Erythroblast (primary cell): ENCODE measurements at places on chromosomes 7 and 10.

DNA sequence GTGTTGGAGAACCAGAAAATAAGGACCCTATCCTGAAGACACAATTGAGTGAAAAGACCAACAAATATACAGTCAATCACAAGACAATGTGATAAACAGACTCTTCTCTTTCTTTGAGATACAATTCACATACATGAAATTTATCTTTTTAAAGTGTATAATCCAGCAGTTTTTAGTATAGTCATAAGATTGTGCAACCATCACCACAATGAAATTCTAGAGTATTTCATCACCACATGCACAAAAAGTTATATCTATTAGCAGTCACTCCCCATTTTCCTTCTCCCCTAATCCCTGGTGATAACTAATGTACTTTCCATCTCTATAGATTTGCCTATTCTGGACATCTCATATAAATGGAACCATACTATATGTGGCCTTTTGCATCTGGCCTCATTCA, 8.2 kb upstream of the SORBS1 start:
- DNase-seq: no peak

- no peak for DNase-seq
These were observed 19.8 kb upstream of the CLDN4 start for GRCh38 chr7:73810998-73811360.

DNA sequence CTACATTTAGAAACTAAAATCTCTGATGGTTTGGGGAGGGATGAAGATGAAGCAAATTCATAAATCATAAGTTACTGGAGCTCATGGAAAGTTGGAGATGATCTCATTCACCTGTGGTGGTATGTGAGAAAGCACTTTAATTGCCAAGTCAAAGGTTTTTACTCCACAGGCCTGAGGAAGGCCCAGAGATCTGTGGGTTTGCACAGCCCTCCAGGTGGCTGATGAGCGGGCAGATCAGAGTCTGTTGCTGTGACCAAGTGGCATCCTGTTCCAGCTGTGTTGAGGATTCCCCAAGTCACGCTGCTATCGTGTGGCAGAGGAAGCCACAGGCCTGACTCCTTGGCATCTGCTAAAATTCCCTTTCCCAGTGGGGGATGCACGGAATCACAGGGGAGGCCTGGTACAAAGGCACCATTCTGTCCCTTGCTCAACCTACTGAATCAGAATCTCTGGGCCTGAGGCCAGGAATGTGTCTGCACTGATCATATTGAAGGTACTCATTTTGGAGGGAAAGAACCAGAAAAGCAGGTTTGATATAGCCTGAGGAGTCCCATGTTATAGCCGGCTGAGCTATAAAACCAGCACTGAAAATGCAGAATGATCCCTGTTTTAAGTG, 19.7 kb upstream of the DDC start:
- no peak for DNase-seq

- DNase-seq: no peak
These were observed 178.0 kb downstream of the MDFIC start for GRCh38 chr7:115099906-115100305.

DNA sequence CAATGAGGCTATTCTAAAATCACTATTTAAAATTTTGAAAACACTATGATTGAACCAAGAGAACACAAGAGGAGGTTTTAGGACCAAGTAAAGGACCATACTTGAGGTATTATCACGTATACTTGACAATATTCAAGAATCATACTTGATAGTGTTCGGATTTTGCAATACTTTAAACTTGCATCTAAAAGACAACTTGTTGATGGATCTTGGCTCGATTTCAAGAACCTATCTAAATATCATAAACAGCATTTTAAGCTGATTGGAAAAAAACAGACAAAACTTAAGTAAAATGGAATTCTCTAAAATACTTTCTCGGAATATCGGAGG, 1.3 kb downstream of the NAMPT start:
- DNase-seq: peak; percentile 45

GRCh38 chr7:822692-823276, 9.5 kb upstream of the SUN1 start:
- DNase-seq: no peak
